Activated CD8-positive, alpha-beta T cell treated with anti-CD3 and anti-CD28 coated beads for 36 hours (primary cell): ENCODE measurements at places on chromosomes 1 and 21. TPM values are rescaled to one million over a fixed set of nuclear protein-coding genes. Genes with fewer than 3 reads are reported as not detected.

GRCh38 chr1:5936621-5937372 lies 55.4 kb downstream of the NPHP4 start:
- no peaks in the 10 kb centered on the region for H3K27me3 ChIP-seq
- H3K4me3 ChIP-seq: no peak overlapping the region
- H3K4me1 ChIP-seq: no peaks in the 10 kb centered on the region
- H3K36me3 ChIP-seq: peaks cover 3% of the 10 kb centered on the region
- no peak for DNase-seq

Gene VWA5B1
- total RNA-seq: not detected

Gene CD84
- 18.1 TPM for total RNA-seq

GRCh38 chr1:53409695-53410094 lies 49.5 kb upstream of the DMRTB1 start:
- no peak for DNase-seq
- H3K27ac ChIP-seq: peak overlapping the region; percentile 73
- H3K4me1 ChIP-seq: peaks cover 55% of the 10 kb centered on the region
- H3K27me3 ChIP-seq: no peaks in the 10 kb centered on the region
- H3K36me3 ChIP-seq: no peaks in the 10 kb centered on the region
- H3K4me3 ChIP-seq: no peak overlapping the region

Gene LENEP
- total RNA-seq: not detected

- H3K4me1 ChIP-seq: peaks cover 45% of the 10 kb centered on the region
- H3K27me3 ChIP-seq: no peaks in the 10 kb centered on the region
- H3K27ac ChIP-seq: peak overlapping the region; percentile 100
- H3K36me3 ChIP-seq: peaks cover 67% of the 10 kb centered on the region
Measured at GRCh38 chr1:52403566-52404115, 582 bp downstream of the ORC1 start.

- H3K27ac ChIP-seq: no peak overlapping the region
- no peaks in the 10 kb centered on the region for H3K36me3 ChIP-seq
- H3K4me3 ChIP-seq: no peak overlapping the region
- DNase-seq: no peak
- no peaks in the 10 kb centered on the region for H3K4me1 ChIP-seq
- peaks cover 3% of the 10 kb centered on the region for H3K27me3 ChIP-seq
Measured at GRCh38 chr1:94654459-94654858, 112.9 kb upstream of the F3 start.

DNA sequence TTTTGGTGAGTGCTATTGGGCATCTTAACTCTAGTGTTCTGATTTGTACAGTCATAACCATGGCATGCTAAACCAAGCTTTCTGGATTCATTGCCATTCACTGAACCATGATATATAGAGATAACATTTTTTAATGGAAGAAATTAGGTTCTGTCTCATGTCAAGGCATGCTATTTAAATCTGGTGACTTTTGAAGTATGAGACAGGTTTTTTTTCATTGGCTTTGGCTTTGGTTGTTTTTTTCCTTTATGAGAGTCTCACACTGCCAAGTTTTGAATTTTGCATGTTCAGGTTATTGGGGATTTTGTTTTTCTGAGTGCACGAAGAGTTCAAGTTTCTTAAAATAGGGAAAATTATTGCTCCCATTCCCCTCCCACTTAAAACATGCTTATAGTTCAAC lies 141.3 kb upstream of the ADAMTS5 start:
- no peaks in the 10 kb centered on the region for H3K27me3 ChIP-seq
- H3K36me3 ChIP-seq: no peaks in the 10 kb centered on the region
- H3K27ac ChIP-seq: no peak overlapping the region

GRCh38 chr1:12356004-12356890 lies 126.4 kb downstream of the VPS13D start:
- no peak overlapping the region for H3K4me3 ChIP-seq
- DNase-seq: no peak
- no peak overlapping the region for H3K27ac ChIP-seq
- peaks cover 33% of the 10 kb centered on the region for H3K36me3 ChIP-seq
- H3K27me3 ChIP-seq: no peaks in the 10 kb centered on the region

Gene L1TD1
- total RNA-seq: not detected

DNA sequence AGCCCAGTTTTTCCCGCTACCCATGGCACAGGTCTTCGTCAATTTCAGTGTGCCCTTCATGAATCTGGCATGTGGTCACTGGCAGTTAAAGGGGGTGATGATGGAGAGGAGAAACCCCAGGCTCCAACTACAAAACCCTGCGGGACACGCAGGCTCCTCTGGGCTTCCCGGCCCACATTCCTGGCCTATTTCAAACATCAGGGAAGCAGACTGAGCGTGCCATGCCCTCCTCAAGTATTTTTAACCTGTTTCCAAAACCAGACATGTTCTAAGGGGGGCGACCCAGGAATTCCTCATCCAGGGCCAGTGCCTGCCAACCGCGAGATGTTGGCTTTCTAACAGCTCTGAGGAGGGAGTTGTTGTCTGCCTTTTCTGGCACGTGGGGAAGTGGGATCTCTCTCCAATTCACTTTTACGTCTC lies 85.1 kb downstream of the CAPZB start:
- peak overlapping the region; percentile 2 for H3K27ac ChIP-seq
- no peaks in the 10 kb centered on the region for H3K27me3 ChIP-seq
- H3K4me3 ChIP-seq: no peak overlapping the region

- DNase-seq: no peak
- peaks cover 6% of the 10 kb centered on the region for H3K4me1 ChIP-seq
- H3K27me3 ChIP-seq: peaks cover 6% of the 10 kb centered on the region
Measured at GRCh38 chr1:48200166-48200900, 22.2 kb upstream of the SLC5A9 start.

Gene SLC45A1
- total RNA-seq: 0.56 TPM

Gene TCHH
- total RNA-seq: not detected

DNA sequence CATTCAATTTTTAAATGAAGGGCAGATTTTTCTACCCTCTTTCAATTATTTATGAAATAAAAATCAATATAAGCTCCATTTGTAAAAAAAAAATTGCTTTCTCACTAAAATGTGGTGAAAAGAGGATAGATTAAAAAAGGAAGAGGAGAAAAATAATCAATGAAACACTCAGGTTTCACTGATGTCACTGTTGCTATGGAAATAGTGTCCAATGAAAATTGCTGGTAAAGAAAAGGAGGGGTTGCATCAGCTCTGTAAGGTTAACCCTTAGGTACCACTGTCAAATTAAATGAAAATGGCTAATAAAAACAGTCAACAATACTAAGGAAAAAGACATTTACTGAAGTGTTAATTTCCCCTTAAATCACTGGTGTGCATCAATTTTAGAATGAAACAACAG lies 91.6 kb upstream of the TTC39A start:
- H3K4me1 ChIP-seq: peaks cover 16% of the 10 kb centered on the region
- peaks cover 28% of the 10 kb centered on the region for H3K36me3 ChIP-seq
- no peaks in the 10 kb centered on the region for H3K27me3 ChIP-seq
